ENCODE measurements at places on chromosomes 6 and 20.

- no peak for DNase-seq
Observed at GRCh38 chr6:18203786-18204185, 48.6 kb downstream of the KDM1B start.

DNA sequence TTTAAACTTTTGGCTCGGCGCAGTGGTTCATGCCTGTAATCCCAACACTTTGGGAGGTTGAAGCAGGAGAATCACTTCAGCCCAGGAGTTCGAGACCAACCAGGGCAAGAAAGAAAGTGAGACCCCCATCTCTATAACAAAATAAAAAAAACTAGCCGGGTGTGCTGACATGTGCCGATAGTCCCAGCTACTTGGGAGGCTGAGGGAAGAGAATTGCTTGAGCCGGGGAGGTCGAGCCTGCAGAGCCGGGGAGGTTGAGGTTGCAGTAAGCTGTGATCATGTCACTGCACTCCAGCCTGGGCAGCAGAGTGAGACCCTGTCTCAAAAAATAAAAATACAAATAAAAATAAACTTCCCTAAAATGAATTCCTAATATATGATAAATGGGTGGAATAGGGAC lies 50.4 kb downstream of the ZMYND8 start:
- no peak for DNase-seq

DNA sequence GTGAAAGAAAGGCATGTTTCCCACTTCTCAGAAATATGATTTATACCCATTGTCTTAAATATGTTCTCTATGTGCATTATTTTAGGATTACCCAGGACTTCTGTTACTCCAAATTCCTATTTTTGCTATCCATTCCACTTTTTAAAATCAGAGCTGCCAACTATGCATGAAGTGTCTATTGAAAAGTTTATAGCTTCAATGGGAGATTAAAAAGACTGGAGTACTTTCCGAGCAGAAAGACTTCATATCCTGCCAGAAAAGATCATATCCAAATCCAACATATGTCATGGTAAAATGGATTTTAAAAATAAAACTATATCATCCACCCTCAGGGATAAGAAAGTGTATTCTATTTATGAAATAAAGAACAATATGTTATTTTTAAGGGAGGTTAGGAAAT lies 212.7 kb downstream of the COL12A1 start:
- DNase-seq: no peak

GRCh38 chr20:2771631-2772080 lies 28.8 kb downstream of the CPXM1 start:
- no peak for DNase-seq

DNA sequence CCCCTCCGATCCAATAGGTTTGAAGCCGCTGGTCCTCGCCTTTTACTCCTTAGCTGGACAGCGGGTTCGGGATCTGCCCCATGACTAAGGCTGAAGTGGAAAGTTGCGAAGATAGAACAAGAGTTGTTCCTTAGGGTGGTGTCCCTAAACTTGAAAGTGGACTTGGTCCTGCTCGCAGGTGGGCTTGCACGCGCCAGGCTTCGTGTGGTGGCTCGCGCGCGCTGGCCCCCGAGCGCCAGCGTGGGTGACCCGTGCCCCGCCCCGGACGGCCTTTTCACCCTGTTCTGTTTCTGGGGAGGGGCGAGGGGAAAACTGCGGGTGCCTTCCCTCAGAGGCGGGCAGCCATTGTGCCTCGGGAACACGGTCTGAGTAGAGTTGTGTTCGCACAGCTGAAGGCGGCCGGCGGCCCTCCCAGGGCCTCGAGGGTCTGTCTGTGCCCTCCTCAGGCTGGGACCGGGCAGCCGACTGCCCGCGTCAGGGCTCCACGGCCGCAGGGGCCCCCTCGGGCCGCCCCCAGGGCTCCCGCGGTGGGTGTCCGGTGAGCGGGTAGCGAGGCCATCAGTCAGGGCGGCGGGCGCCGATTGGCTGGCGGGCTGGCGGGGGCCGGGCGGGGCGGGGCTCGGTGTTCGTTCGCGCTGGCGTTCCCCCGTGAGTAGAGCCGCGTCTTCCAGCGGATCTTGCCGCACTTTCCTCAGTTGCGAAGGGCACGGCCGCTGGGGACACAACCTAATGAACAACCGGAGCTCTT lies 33.0 kb downstream of the RREB1 start:
- DNase-seq: peak; percentile 78

DNA sequence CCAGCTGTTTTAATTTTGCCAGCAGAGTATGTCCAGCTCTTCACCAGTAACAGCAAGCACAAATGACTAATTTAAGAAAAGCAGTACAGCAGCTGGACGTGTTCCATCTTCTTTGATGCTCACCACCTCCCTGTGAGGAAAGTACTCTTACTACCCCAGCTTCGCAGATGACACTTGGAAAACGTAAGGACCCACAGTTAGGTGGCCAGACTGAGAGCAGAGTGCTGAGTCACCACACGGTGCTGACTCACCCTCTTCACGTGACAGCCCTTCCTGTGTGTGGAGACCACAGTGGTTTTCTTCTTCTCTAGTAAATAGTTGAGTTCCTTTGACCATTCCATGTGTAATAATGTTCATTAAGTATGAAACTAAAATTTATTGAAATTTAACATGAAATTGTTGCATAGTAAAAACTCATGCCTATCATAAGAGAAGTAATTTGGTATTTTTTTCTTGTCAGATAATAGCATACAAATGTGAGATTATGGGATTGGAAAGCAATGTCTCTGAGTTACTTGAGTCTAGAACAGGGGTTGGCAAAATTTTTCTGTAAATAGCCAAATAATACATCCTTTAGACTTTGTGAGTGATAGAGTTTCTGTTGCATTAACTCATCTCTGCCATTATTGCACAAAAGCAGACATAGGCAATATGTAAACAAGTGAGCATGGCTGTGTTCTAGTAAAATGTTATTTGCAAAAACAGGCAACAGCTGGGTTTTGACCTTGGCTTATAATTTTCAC lies 76.6 kb downstream of the SLX4IP start:
- DNase-seq: peak; percentile 70

DNA sequence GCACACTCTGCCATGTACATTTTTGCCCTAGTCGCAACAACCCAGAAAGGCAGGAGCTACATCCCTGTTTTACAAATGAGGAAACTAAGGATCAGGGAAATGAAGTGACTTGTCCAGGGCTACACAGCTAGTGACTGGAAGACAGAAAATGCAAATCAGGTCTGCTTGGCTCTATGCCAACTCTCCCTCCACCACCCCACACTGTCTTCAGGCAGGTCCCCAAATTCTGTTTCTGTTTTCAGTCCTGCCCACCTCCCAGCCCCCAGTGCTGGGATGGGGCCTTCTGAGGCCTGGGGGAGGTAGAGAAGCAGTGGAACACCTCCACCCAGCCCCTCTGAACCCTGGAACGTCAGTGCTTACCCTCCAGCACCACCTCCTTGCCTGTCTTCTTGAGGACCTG lies 5.1 kb downstream of the SNTA1 start:
- DNase-seq: no peak

DNA sequence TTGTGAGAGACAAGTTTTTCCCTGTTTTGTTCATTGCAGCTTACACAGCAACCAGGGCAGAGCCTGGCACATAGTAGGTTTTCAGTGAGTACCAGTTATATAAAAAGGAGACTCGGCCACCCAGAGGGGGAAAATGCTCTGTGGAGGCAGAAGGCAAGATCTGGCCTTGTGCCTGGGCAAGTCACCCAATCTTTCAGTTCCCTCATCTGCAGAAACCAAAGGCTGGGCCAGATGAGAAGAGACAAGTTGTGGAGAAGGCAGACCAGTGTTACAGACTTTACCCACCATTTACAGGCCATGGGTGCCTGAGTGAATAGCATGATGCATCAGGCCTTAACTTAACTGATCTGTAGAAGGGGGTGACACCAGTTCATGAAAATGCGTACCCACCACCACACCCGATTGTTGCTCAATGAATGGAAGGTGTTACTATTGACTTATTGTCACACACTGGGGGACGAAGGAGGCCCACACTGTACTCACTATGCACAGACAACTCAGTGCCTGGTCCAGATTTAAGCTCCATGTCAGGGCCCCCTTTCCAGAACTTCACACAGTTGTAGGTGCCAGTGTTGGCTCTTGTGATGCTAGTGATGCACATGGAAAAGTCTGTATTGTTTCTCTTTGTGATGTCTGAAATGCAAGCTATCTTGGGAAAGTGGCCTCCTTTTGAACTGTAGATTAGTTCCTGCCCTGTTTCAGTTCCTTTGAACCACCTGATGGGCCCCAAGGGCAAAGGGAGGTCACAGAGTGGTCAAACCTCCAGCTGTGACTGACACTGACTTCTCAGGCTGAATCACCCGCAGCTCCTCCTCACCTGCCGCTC lies 64.3 kb upstream of the SIRPG start:
- DNase-seq: no peak

GRCh38 chr20:20752712-20753111 lies 40.3 kb upstream of the RALGAPA2 start:
- no peak for DNase-seq

DNA sequence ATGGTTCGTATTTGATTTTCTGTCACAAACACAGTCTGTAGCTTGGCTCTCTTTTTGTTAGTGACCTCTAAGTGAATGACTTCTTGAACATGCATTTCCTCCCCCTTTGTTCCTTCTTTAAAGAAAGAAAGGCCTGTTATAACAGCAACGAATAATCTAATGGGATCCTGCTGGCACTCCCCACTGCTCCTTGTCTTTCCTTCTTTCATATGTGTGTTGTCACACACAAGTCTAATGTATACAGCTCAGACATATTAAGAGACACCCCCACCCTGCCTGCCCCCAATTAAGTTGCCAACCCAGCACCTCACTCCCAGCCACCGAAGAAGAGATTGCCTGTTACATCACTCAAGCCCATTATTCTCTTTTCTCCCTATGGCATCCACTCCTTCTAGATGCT lies 4.9 kb upstream of the SAMD5 start:
- no peak for DNase-seq

- DNase-seq: no peak
Observed at GRCh38 chr6:134368670-134369069, 50.8 kb upstream of the SGK1 start.

GRCh38 chr20:59733351-59733750 lies 129.0 kb downstream of the PHACTR3 start:
- no peak for DNase-seq

GRCh38 chr6:132491303-132491702 lies 21.6 kb downstream of the STX7 start:
- no peak for DNase-seq

DNA sequence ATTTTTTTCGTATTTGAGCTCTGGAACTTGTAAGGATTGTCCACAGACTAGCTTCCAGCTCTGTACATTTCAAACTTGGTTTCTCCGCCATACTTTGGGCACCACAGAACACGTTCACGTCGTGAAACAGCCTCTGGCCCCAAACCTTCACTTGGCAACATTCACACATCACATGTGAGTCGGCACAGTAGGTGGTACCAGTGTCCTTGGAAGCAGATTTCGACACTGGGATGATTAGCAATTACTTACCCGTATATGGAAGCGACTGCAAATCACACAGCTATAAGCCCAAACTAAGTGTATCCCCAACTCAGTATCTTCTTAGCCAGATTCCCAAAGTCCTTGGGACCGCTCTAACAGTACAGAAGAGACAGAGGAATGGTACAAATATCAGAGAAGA lies 60.2 kb downstream of the MAFB start:
- no peak for DNase-seq

GRCh38 chr6:71015392-71015791 lies 58.5 kb upstream of the B3GAT2 start:
- no peak for DNase-seq

DNA sequence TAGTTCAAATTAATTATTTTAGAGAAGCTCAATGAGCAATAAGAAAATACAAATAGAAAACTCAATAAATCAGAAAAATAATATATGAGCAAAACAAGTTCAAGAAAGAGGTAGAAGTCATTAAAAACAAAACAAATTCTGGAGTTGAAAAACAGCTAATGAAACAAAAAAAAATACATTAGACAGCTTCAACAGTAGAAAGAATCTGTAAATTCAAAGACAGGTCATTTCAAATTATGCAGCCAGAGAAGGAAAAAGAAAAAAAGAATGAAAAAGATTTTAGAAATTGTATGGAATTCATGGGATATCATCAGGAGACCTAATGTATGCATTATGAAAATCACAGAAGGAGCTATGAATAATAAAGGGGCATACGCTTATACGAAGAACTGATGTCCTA lies 795.3 kb upstream of the ADGRB3 start:
- no peak for DNase-seq

GRCh38 chr20:58570204-58570859 lies 55.1 kb upstream of the APCDD1L start:
- DNase-seq: no peak

- DNase-seq: no peak
Observed at GRCh38 chr6:144710207-144710606, 425.1 kb downstream of the UTRN start.

- DNase-seq: no peak
Observed at GRCh38 chr6:20805021-20805420, 270.8 kb downstream of the CDKAL1 start.

- DNase-seq: no peak
Observed at GRCh38 chr20:60115451-60115850, 157.2 kb downstream of the CDH26 start.

DNA sequence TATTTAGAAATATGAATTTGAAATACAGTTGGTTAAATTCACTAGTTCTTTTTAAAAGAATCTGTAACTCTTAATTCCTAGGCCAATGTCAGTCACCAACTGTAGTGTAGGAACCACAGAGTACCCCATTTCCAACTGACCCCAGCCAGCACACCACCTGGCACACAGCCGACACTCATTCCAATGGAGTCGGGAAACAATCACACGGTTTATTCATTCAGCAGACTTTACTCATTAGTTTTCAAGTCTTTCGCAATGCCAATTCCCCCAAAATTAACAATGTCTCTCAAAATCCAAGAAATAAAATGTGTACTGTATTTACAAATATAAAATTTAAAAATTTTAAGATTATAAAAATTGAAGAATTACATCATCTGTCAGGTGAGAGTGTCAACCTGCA lies 13.5 kb downstream of the ARG1 start:
- no peak for DNase-seq

- no peak for DNase-seq
Observed at GRCh38 chr6:136095986-136096385, 154.1 kb downstream of the MTFR2 start.

- no peak for DNase-seq
Observed at GRCh38 chr6:12047304-12047703, 35.2 kb downstream of the HIVEP1 start.

DNA sequence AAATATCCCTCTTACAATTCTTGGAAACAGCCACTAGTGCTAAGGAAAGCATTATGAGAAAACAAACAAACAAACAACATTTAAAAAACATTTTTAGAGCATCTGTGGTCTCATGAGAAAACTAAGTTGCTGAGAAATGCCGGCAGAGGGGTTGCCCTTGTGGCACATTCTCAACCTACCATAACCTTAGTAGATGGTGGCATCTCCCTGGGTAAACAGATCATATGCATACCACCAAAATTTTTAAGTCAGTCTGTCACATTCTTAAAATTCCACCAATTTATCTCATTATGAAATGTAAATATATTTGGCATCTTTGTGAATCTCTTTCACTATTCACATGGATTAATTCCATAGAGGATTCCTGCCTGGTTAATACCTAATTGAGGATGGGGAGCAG lies 575.7 kb upstream of the MARCKS start:
- DNase-seq: no peak

DNA sequence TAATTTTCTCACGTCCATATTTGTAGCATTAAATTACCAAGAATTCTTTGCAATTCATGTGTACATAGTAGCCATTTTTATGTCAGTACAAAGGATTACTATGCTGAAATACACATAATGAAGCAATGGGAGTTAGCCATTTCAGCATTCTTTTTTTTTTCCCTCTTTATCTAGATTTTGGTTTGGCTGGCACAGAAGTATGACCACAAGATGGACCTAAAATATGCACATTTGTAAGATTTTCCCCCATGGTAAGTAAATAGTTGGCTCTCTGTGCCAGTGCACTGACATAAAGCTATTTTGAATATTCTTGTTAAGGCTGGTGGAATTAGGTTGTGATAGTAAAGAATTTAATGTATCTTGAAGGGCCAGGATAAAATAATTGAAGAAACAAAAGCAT lies 486.1 kb upstream of the BTBD3 start:
- DNase-seq: no peak

Measured in activated T-helper 1 cell treated with anti-CD3 and anti-CD28 coated beads, Interleukin-12 subunit alpha, Interleukin-12 subunit beta, Interleukin-2, Interleukin-4 antibody, amounts not matched to agents 30 ng/mL and 10 ng/mL and 1 ng/mL, durations not matched to agents 14 hours and 24 hours and 36 hours (primary cell).